ENCODE measurements at places on chromosomes 13 and 19.

DNA sequence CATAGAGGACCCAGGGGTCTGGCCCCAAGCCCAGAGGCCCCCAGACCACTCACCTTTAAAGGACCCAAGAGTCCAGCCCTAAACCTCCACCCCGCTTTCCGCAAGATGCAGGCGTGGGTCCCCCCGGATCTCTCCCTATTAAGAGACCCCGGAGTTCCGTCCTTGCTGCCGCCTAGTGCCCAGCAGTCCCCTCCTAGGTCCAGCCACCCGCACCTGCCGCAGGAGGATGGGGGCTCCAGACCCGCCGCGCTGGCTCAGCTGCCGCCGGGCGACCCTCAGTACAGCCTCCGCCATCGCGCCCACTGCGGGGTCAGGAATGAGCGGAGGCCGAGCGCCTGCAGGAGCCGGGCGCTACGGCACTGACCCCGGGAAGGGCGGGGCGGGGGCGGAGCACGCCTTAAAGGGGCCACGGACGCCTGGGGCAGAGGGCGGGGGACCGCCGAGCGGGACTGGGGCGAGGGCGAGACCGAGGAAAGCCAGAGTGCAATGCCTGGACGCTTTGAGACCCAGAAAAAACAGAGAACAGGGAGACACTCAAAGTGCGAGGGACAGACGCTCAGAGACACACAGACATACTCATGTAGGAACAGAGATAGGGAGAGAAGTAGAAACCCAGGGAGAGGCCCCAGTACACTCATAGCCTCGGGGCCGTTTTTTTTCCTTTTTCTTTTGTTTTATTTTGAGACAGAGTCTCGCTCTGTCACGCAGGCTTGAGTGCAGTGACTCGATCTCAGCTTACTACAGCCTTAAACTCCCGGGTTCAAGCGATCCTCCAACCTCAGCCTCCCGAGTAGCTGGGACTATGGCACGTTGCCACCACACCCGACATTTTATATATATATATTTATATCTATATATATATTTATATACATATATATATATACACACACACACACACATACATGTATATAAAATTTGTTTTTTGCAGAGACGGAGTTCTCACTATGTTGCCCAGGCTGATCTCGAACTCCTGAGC, at the start of gene ETHE1:
Gene ETHE1, minus strand, starts transcription at position 318 of the 976 bp plus-strand sequence. Its CDS starts 24 bp downstream, at position 294.
- peak; percentile 60 for DNase-seq

- DNase-seq, result no peak
Measured at GRCh38 chr13:80668452-80668851, 327.5 kb upstream of the SPRY2 start.

GRCh38 chr13:25840261-25840660, 211.6 kb downstream of the SHISA2 start:
- no peak for DNase-seq

DNA sequence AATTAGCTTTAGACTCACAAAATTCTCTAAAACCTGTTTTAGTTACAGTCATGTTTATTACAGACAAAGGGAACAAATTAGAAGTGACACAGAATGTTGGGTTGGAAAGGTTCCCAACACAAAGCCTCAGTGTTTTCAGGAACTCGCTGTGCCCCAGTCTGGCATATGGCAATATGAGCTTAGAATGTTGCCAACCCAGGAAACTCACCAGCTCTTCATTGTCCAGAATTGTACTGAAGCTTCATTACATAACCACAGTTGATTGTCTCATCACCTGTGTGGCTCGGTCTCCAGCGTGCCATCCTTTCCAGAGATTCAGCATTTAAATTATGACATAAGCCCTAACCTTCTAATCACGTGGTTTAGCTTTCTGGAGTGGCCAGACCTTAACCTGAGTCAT, 19.1 kb downstream of the ZNF264 start:
- no peak for DNase-seq

DNA sequence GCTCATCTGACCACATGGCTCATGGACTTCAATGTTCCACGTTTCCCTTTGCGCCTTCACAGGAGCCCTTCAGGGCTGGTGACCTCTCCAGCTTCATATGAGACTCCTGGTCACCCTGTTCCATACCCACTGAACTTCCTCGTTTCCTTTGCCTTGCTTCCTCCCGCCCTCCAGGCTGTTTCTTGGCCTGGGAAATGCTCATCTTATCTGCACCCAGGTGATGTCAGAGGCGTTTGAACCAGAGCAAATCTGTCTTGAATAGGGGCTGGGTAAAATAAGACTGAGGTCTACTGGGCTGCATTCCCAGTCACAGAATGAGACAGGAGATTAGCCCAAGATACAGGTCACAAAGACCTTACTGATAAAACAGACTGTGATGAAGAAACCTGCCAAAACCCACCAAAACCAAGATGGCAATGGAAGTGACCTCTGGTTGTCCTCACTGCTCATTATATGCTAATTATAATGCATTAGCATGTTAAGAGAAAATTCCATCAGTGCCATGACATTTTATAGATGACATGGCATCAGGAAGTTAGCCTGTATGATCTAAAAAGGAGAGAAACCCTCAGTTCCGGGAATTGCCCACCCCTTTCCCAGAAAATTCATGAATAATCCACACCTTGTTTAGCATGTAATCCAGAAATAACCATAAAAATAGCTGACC, 102.7 kb downstream of the DCLK1 start:
- no peak for DNase-seq

DNA sequence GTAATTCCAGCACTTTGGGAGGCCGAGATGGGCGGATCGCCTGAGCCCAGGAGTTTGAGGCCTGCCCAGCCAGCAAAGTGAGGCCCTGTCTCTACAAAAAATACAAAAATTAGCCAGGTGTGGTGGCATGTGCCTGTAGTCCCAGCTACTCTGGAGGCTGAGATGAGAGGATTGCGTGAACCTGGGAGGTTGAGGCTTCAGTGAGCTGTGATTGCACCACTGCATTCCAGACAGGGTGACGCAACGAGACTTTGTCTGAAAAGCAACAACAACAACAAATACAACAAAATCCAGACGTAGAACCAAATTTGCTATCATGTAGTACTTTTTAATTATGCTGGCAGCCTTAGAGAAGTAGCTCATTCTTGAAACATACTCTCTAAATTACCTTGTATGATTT, 277.1 kb downstream of the KLF5 start:
- no peak for DNase-seq
